ENCODE measurements at places on chromosomes 5 and 9.

DNA sequence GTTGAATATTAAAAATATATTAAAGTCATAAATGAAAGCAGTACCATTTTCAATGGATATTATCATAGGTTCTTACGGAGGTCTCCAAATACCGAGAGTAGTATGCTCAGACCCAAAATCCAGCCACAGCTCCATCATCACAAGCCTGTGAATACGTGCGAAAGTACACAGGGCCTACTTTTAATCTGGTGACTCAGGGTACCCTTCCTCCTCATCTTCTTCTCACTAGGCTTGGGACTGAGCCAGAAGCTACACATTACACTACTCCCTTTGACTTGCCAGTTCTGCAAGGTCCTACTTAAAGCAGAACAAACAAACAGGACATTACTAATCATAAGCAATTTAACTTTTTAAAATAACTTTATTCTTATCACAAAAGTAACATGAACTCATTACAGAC lies 7.6 kb upstream of the RIC1 start:
- no peak for DNase-seq

GRCh38 chr9:134050726-134051125 lies 17.1 kb downstream of the BRD3 start:
- DNase-seq: no peak

DNA sequence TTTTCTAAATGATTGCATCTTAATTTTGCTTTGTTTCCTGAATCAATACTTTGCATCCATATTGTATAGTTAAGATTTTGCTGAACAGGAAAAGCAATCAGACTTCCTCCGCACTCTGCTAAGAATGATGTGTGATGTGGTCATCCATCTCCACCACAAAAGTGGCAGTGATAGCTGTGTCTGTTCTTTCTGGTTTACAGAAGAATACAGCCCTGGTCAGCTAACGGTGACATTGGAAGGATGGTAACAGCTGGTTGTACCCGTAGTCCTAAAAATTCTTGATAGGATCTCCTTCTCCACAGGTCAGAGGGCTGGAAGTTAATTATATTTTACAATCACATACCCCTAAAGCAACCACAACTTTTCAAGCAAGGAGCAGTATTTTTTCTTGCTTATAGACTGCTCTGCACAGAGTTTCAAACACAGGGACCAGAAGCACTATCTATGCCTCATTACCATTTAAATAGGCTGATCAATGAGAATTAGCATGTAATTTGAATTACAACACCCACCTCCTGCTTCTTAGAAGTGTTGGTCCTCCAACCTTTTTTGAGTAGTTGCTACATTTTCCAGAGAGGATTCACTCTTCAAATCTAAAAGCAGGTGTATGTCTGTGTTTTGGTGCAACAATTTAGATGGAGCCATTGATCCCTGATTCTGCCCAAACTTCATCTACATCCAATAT lies 1191.9 kb upstream of the NUDT12 start:
- DNase-seq: no peak

- no peak for DNase-seq
Observed at GRCh38 chr5:10707198-10708142, 53.6 kb downstream of the DAP start.

- DNase-seq: no peak
Observed at GRCh38 chr9:17906841-17907778, 328.2 kb downstream of the SH3GL2 start.

DNA sequence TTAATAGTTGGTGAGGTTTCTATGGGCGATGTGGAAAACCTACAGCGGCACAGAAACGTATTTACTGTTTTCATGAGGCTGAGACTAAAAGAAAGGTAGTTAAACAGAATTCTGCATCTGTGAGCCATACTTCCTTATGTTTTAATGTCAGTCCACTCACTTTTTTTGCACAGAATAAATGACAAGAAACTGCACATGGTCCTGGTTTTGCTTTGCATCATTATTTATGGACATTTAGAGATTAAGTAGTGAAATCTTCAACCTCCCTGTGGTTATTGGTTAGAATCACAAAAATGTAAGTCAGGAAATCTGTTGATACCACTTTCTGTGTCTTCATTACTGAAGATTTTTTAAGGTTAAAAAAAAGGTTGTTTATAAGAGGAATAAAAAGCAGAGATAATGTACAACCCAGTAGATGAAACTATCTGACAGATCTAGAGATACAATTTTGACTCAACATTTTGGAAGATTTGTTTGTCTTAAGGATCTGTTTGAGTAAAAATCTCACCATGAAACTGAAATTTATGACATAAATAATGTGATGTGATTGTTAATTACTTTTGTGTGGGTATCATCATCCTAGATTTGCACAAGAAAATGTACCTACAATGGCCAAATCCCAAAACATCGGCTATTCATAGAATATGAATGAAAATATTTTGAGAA lies 2.4 kb downstream of the PRR16 start:
- DNase-seq: no peak

- DNase-seq: no peak
Observed at GRCh38 chr9:16619402-16619801, 251.1 kb downstream of the BNC2 start.

DNA sequence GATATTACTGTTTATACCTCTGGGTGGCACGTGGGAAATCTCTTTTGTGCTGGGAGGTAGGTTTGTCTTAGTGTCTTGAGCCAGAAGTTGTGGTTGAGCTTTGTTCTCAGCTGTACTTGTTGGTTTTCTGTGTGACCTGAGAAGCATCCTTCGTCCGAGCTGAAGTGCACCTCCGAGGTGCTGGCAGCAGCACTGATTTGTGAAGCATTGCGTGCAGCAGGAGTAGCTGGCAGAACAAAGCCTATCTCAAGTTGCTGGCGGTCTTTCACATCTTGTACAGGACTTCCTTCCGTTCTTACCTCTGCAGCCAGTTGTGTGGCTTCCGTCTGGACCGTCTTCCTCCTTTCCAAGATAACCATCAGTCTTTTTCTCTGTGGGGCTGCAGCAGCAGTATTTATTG lies 4.3 kb downstream of the PRRC2B start:
- peak; percentile 78 for DNase-seq

- DNase-seq: no peak
Observed at GRCh38 chr9:27436234-27436633, 87.9 kb upstream of the IFNK start.

DNA sequence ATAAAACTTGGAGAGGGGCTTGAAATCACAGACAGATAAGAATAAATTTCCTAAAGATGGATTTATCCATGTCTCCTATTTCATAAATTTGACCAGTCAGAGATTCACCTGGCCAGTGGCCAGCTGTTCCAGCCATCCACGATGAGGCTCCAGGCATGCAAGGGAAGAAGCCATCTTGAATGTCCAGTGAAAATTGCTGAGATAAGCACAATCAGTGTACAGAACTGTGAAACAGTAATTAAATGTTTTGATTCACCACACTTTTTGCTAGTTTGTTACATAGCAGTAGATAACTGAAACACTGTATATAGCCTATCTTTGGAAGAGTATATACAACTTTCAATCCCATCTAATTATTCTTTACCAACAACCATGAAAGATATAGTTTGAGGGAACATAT lies 163.5 kb downstream of the HINT1 start:
- no peak for DNase-seq

DNA sequence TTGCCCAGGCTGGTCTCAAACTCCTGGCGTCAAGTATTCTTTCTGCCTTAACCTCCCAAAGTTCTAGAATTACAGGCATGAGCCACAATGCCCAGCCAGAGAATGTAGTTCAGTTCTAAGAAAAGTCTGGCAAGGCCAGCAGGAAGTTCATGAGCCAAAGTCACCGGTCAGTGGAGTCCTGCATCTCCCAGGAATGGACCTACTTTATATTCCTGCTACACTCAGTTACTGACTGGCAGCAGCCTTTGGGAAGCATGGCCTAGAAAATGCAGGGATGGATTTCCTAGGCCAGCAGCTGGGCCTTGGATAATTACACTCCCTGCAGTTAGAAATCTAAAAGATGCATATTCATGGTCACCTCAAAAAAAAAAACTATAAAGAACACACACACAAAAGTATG lies 135.7 kb downstream of the CAAP1 start:
- no peak for DNase-seq

DNA sequence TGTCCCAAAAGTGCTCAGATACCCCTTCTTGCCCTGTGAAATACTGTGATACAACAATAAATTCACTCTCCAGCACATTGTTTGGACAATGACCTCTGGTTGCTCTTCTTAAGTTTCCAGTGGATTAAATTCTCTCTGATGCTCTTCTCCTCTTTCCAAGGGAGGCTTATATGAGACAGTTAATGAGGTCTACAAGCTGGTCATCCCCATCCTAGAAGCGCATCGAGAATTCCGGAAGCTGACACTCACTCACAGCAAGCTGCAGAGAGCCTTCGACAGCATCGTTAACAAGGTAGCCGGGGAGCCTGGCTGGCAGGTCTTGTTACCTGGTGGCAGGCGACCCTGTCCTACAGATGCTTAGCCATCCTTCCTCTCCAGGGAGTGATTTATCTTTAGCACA lies 226.5 kb downstream of the DOCK8 start:
- DNase-seq: no peak

DNA sequence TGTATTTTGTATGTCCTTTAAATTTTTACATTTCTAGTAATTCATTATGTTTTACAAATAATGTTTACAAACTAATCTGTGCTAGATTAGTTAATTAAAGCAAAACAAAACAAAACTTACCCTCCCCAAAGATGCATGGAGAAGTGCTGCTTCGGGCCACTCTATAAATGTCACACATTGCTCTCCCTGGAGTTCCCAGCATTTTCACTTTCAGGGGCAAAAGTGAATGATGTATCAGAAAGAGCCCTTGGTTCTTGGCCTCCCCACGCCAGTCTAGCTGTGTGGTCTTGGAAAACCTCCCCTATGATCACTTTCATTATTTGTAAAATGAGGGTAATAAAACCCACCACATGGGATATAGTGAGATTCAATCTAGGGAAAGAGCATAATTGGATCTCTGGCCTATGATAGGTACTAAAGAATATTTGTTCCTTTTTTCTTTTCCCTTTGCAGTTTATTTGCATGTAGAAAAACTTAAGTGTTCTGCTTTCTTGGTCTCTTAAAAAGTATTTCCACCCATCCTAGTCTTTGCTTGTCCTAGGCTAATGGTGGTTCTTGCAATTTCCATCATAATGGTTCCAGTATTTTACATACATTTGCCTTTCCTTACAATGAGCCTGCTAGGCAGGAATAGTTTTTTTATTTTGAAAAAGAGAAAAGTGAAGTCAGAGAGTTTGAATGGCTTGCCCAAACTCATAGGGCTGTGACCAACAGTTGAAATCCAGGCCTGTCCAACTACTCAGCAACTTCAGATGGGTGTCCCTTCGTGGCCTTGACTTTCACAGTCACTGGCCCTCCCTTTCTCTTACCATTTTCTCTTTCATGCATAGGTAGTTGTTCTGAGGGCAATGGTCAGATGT lies 184.5 kb upstream of the KLF4 start:
- DNase-seq: no peak

DNA sequence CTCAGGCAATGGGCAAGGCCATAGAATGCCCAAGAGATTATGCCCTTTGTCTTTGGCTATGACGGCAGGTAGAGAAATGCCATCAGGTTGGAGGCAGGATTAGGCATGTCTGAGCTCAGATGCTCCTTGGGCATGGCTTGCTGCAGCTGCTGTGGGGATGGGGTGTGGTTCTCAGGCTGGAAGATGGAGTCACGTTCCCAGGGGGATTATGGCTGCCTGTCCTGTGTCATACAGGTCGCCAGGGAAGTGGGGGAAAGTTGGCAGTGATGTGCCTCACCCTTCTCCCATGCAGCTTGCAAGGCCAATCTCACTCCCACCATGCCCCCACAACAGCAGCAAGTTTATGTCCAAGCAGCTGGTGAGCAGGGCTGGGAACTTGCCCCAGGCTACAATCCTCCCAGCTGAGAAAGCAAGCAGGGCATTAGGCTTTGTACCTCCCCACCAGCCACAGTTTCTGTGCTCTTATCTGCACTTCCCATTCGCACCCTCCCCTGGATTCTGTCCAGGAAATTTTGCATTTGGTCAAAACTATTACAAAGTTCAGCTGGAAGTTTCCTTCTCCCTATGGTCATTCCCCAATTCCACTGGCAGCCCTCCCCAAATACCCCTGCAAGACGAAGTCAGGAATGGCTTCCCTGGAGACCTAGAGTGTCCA lies 1788.0 kb upstream of the NUDT12 start:
- no peak for DNase-seq

- DNase-seq: no peak
Observed at GRCh38 chr9:7094576-7094975, 336.8 kb downstream of the KDM4C start.

GRCh38 chr9:22237497-22238363 lies 208.9 kb upstream of the DMRTA1 start:
- no peak for DNase-seq

- DNase-seq: no peak
Observed at GRCh38 chr5:136123236-136123768, 9.3 kb upstream of the SMAD5 start.

- DNase-seq: no peak
Observed at GRCh38 chr9:16413509-16414016, 456.9 kb downstream of the BNC2 start.

DNA sequence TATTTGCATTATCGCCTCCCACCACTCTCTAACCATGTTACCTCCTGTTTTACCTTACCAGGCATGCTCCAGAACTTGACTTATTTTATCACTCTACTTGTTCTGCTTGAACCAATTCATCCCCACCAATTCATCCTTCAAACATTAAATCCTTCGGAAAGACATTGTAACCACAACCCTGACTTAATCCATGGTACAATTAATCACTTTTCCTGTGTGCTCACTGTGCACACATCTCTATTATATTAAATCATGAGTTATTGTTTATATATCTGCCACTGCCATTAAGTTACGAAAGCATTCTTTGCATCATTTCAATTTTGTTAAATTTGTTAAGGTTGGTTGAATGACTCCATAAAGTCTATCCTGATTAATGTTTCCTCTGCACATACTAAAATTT lies 7.4 kb upstream of the C5orf46 start:
- no peak for DNase-seq

DNA sequence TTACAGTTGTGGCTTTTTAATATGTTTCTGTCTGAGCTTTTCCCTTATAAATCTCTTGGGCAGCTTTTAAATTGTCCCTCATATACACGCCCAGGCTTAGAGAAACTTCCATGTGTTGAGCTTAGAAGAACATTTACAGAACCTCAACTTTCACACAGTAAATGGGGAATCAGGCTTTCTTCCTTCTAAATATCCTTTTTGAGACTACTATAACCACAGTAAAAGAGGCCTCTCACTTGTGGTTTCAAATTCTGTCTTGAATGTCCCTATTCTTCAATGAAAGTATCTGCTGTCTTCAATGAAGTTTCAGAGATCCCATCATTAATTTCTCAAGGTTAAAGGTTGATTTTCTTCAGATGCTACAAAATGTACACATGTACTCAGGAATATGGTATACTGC lies 588.6 kb upstream of the DMAC1 start:
- no peak for DNase-seq

GRCh38 chr5:18048449-18048848 lies 414.2 kb downstream of the TAF11L14 start:
- no peak for DNase-seq

- DNase-seq: no peak
Observed at GRCh38 chr5:107735558-107735957, 64.8 kb upstream of the EFNA5 start.
